ENCODE measurements at places on chromosomes 7 and 10.

- DNase-seq = no peak
Measured at GRCh38 chr7:120684463-120684862, 173.5 kb downstream of the TSPAN12 start.

DNA sequence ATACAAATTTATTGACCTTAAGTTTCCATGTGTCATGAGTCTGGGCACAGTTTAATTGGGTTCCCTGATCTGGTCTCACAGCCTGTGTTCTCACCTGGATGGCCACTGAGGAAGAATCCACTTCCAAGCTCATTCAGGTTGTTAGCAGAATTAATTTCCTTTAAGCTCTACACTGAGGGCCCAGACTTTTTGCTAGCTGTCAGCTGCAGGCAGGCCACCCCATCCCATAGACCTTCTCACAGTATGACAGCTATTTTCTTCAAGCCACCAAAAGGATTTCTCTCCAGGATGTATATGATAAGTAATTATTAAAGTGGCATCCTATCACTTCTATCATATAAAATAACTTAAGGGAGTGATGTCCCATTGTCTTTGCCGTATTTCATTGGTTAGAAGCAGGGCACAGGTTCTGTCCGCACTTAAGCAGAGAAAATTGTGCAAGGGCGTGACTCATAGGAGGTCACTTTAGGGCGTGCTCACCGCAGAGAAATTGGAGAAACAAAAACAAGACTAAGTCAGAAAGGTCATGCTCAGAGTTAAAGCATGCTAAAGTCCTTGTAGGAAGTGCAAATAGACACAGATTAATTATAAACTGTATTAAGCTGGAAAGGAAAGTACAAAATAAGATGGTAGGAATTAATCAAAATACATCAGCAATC is 109.9 kb downstream of the AHR start:
- no peak for DNase-seq

GRCh38 chr7:2112261-2113198 is 120.2 kb downstream of the MAD1L1 start:
- DNase-seq = no peak

GRCh38 chr10:124124123-124124768 is 30.8 kb upstream of the CHST15 start:
- peak; percentile 83 for DNase-seq

Data from germinal center (tissue), 1 donor.